ENCODE measurements at places on chromosomes 7 and 10. TPM values are rescaled to one million over a fixed set of nuclear protein-coding genes. Genes with fewer than 3 reads are reported as not detected.

GIMAP4 gene
- total RNA-seq, result 0.49 TPM

ECHDC3 gene
- 13.0 TPM for total RNA-seq

NXPH1 gene
- total RNA-seq, result 0.17 TPM

AKR1C4 gene
- total RNA-seq, result not detected

CALD1 gene
- 66.8 TPM for total RNA-seq

TEX36 gene
- total RNA-seq, result 0.25 TPM

GRCh38 chr7:88150033-88150432 is 69.8 kb downstream of the SRI start:
- DNase-seq, result no peak

GRCh38 chr7:77415823-77416620 is at the start of gene GSAP:
Gene GSAP (minus strand): TSS chr7:77416349. CDS start chr7:77416321, 28 bp downstream.
- DNase-seq, result no peak

DNA sequence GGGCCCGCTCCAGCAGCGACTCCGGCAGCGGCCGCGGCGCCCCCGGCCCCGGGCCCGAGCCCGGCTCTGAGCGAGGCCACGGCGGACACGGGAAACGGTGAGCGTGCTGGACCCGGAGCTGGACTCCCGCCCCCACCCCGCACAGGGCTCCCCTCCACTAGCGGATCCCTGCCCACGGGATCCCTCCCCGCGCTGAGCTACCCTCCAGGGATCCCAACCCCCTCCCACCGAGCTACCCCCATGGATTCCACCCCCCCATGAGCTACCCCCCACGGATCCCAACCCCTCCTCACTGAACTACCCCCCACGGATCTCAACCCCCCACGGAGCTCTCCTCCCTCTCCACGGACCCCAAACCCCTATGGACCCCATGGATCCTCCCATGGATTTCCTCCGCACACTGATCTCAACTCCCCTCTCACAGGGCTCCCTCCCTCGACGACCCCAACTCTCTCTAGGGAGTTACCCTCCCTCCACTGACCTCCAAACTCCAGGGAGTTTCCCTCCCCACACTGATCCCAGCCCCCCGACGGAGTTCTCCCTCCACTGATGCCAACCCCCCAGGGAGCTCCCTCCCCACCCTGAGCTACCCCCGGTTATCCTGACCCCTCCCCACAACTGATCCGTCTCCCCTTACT is 20.6 kb upstream of the HSPB1 start:
- DNase-seq, result no peak

GRCh38 chr7:40899636-40900507 is 765.1 kb downstream of the SUGCT start:
- DNase-seq, result no peak

GRCh38 chr10:86938260-86938659 is 19.2 kb downstream of the MMRN2 start:
- DNase-seq, result no peak

DNA sequence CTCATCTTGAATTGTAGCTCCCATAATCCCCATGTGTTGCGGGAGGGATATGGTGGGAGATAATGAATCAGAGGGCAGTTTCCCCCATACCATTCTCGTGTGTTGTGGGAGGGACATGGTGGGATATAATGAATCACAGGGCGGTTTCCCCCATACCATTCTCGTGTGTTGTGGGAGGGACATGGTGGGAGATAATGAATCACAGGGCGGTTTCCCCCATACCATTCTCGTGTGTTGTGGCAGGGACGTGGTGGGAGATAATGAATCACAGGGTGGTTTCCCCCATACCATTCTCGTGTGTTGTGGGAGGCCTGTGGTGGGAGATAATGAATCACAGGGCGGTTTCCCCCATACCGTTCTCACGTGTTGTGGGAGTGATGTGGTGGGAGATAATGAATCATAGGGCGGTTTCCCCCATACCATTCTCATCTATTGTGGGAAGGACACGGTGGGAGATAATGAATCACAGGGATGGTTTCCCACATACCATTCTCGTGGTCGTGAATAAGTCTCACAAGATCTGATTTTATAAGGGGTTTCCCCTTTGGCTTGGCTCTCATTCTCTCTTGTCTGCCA is 271.0 kb downstream of the MAD1L1 start:
- DNase-seq, result peak; percentile 49

GRCh38 chr7:100065452-100066186 is 15.9 kb downstream of the ZNF3 start:
- DNase-seq, result no peak

DNA sequence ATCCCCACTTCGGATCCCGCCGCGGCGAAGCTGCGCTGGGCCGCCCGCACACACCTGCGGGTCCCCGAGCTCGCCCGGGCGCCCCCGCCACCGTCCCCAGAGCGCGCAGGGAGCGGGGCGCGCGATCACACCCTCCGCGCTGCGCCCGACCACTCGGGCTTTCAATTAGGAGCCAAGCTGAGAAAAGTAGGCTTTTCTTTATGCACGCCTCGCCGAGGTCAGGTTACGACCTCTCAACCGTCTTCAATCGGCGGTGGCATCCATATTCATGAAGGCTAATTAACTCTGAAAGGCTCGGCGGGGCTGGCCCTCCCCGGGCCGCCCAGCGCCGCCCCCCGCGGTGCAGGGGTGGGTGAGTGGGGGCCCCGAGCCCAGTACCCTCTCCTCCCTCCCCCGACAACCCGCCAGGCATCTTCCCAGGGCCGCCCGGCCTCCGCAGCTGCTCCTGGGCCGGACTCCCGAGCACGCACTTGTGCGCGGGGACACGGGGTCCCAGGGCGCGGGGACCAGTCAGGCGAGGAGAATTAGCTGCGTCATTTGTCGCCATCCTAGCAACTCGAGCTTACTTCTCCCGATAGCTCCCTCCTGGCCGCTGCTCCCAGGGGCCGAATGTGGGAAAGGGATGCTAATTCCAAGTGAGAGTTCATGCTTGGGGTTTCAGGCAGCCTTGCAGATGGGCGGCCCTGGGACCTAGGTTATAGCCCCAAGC is 155.5 kb upstream of the LYZL2 start:
- DNase-seq, result no peak
